Fibroblast of skin of right biceps (primary cell): ENCODE measurements at places on chromosomes 12 and 14.
A peak's percentile ranks its signal among the peaks of the same experiment; 100 is the strongest.

DNA sequence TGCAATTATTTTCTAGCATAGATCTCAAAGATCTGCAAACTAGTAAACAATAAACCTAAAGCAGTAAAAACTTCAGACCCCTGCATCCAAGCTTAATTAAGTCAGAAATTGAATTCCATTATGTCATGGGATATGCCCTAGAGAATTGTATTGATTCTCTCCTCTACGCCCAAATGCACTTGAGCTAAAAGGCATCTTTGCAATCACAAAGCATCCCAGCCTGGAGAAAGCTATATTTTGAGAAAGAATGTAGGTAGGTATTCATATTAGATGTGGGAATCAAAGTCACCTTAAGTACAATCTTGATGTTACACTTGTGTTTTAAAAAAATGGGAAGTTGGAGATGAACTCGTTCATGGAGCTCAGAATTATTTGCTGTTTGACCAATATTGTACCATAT is 386.7 kb downstream of the ADAMTS20 start:
- no peak for DNase-seq

DNA sequence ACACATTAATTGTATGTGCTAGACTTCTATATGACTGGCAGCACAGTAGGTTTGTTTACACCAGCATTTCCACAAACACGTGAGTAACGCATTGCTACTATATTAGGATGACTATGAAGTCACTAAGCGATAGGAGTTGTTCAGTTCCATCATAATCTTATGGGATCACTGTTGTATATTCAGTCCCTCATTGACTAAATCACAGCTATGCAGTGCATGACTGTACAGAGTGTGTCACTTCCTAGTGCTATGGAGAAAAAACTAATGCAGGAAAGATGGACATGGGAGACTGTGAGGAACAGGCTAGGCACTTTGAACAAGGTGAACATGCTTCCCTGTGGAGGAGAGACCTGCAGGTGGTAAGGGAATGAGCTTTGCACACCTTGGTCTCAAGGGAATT is 259.8 kb downstream of the NUAK1 start:
- DNase-seq: peak; percentile 16

DNA sequence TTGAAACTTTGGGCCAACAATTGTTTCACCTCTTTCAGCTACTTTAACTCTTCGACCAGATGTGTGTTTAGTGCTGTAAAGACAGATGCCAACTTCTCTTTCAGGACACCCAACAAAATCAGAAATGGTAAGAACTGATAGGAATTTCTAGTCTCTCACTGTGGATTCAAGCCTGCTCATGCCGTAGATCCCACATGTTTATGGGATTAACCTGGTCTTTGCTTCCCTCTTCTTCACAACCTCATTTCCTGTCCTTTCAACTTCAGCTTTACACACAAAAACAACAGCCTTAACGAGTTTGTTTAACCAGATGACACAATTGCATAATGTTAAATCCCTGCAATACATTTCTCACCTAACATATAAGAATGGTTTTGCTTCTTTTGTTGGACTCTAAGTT is 1031.9 kb upstream of the LRFN5 start:
- no peak for DNase-seq

DNA sequence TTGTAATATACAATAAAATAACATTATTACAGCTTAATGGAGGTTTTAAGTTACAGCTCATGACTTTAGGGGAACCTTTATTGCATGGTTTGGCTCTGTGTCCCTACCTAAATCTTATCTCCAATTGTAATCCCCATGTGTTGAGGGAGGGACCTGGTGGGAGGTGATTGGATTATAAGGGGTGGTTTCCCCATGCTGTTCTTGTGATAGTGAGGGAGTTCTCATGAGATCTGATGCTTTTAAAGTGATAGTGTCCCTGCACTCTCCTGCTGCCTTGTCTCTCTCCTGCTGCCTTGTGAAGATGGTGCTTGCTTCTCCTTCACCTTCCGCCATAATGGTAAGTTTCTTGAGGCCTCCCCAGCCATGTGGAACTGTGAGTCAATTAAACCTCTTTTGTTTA is 132.1 kb upstream of the SYT1 start:
- no peak for DNase-seq

DNA sequence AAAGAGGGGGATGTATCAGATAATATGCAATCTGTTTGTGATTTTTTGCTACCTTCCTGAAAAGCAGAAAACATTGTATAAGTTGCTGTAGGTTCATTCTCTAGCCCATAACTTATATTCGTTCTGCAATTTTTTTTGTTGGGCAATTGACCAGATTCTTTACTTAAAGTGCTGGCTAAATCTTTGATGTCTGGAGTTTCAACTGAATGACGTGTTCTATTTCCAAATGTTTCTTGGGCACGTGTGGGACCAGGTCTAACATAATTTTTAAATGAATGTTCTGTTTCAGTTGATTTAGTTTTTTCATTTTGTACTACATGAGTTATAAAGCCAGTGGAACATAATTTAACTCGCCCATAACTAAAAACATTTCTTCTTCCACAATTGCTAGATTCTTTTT is 3.8 kb downstream of the MLH3 start:
- no peak for DNase-seq

DNA sequence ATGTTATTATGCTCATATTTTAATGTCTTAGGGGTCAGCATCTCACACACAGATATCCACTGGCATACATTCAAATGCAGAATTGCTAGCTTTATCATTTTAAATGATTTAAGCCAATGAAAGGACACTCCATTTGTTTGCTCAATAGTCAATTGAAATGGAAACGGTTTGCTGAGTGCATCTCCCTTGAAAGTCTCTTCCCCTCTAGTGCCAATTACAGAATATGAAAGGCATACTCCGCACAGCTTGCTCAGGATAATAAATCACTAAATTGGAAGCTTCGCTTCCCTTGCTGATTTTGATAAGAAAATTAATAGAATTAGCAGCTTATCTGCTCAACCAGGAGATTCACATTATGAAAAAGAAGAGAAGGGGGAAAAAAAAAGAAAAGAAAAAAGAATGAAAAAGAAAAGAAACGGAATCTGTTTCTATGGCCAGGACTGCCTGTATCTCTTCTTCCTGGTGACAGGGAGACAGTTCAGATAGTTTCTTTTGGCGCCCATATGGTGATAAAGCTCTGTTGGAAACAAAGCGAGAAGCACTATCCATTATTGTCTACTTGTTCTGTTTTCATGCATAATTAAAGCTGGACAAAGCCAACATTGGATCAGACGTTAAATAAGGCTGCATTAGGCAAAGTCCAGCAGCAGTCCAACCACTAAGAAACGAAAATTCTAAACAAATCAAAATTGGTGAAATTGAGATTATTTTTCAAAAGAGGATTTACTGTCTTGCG is 225.0 kb downstream of the GXYLT1 start:
- DNase-seq: no peak

GRCh38 chr12:68815928-68816800 is 8.2 kb downstream of the MDM2 start:
- DNase-seq: no peak

- no peak for DNase-seq
Measured at GRCh38 chr12:73321776-73322175, 1049.6 kb downstream of the TRHDE start.

DNA sequence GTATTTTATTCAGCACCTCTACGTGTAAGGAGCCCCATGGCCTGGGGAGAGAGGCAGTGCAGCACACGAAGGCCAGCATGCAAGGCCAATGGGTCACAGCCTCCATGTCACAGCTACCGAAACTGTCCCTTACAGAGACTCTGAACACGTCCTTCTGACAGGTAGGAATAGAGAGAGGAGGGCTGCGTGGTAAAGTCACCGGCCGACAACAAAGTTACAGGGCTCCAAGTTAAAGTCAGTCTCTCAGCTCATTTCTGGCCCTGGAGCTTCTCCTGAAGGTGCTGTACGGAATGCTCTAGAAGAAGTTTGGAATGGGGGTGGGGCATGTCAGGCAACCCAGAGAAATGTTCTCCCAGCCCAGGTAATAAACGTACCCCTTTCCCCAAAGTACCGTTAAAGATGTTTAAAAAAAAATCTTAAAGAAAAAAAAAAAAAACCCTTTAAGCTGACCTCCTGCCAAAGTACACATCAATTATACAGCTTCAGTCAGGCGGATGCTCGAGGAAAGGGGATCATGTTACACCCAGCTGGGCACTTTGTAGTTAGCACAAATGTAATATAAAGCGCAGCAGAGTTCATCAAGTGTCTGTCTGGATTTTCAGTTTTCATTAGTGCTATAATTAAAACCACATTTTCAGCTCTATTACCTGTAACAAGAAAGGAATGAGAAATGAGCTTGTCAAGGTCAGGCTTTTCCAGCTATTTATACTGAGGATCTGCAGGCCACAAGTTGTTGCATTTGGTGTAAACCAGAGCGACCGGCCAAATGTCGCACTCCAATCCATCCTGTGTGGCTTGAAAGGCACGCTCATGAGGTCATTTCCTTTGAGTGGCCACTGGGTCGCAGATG is 53.3 kb upstream of the CDKN3 start:
- peak; percentile 49 for DNase-seq

GRCh38 chr12:46627686-46628085 is 198.1 kb downstream of the SLC38A4 start:
- peak; percentile 41 for DNase-seq

DNA sequence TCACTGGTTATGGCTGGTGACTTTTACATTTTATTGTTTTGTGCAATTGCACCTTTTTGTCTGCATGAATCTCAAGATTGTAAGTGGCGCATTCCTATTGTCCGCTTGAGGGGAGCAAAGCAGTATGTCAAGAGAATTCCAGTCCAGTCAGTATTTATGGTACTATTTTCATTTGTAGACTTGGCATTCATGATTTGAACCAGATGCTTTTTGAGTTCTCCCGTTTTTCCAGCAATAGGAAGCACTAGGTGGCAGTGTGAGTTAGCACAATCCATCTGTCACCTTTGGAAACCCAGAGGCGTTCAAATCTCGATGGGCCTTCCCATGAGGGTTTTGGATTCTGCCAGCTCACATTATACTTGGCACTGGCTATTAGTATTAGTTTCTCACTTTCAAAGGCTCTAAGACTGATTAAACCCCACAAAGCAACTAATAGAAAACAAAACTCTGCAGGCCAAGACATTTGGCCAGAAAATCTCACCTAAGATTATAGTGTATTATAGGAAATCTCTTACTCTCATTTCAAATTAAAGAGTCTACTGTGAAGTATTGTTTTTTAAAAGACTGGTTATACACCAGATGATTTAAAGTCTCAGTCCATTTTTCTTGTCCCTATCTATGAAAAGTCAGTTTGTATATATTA is 2.2 kb downstream of the DACT1 start:
- peak; percentile 93 for DNase-seq

DNA sequence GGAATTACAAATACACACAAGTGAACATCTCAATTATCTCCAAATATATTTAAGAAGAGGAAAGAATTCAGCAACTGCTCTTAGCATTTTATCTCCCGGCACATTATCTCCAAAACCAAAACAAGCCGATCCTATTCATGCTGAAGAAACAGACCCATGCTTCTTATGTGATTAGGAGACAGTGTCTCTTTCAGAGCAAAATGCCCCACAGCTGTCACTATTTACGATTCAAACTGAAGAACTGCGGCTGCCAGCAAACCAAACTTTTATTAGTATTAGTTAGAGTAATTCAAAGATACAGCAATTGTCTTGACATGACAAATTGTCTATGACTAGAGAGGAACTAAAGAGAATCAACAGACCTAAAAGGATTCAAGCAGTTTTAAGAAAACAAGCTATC is 79.4 kb downstream of the SETD3 start:
- no peak for DNase-seq

- DNase-seq: no peak
Measured at GRCh38 chr12:131422187-131422520, 288.7 kb upstream of the SFSWAP start.

DNA sequence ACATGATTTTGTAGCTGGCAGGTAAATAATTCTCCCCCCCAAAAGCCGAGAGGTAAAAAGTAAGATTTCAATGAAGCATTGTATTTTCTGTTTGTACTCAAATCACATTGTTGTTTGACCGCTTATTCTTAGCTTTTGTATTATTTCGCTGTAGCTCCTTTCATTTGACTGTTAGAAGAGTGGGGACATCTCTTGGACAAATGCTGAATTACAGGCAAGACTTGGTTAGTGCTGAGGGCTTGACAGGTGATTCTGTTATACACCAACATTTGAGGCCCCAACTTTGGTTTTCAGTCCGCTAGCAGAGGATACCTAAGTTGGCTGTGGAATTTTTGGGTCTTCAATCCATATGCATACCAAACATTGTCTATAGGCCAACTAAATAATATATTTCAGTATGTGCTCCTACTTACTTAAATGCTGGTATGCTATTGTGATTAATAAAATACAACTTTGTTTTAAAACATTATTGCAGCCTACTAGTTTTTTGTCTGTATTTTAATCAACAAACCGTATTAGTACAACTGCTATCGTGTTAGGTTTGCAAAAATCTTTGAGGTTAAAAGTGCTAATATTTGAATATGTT is 102.2 kb downstream of the ERC1 start:
- DNase-seq: peak; percentile 62

- peak; percentile 87 for DNase-seq
Measured at GRCh38 chr14:38342803-38343202, 86.9 kb upstream of the CLEC14A start.

- DNase-seq: no peak
Measured at GRCh38 chr12:71602761-71603577, 60.7 kb downstream of the ZFC3H1 start.

DNA sequence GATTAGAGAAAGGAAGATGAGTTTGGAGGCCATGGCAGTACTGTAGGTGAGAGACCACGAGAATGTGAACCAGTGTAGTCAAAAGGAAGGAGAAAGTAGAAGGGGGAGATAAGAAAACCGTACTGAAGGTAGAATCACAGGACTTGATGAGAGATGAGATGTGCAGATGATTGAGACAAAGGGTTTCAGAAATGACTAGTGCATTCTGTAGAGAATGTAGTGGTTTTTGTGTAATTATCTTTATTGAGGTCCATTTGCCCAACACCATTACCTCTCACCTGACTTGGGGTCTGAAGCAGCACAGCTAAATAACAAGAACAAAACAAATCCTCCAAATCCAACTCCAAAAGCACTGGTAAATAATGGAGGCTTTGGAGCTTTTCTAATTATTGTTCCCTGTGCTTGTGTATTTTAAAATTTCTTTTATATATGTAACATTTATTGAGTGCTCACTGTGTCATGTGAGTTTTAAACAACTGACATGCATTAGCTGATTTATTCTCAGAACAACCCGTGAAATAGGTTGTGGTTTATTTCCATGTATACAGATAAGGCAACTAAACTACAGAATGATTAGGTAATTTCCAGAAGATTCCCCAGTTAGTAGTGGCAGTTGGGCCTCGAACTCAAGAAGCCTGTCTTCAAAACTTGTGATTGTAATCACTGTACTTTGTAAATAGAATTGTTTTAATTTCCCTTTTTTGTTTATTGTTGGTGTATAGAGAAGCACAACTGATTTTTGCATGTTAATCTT is 390.0 kb downstream of the AEBP2 start:
- no peak for DNase-seq

GRCh38 chr12:30992381-30992780 is 65.8 kb downstream of the TSPAN11 start:
- DNase-seq: no peak

GRCh38 chr12:11929714-11930113 is 141.0 kb upstream of the BCL2L14 start:
- DNase-seq: no peak

GRCh38 chr14:90903101-90903500 is 86.9 kb upstream of the TTC7B start:
- DNase-seq: peak; percentile 49
